ENCODE measurements at places on chromosomes 6 and 20.

DNA sequence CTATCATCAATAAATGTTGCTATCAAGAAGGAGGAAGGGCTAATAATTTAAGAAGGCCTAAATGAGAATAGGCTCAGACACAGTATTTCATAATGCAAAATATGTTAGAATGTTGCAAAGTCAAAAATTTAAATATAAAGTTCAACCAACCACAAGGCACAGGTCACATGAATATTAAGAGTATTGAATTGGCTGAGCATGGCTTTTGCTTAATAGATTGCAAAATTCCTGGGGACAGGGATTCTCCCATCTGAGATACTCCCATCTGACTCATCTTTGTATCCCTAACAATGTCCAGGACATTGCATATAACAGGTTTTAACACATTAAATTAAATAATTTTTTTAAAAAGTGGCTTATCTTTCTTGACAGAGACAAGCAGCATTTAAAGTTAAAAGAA is 32.9 kb upstream of the UTRN start:
- DNase-seq, result no peak

- no peak for DNase-seq
Observed at GRCh38 chr6:87919416-87919815, 128.2 kb upstream of the SPACA1 start.

GRCh38 chr6:84764332-84765049 is at the start of gene TBX18:
Gene TBX18, minus strand, starts transcription at chr6:84764598. Its CDS starts 417 bp downstream, at chr6:84764181.
- DNase-seq, result no peak

- no peak for DNase-seq
Observed at GRCh38 chr6:113428702-113429101, 428.4 kb upstream of the MARCKS start.

GRCh38 chr6:153949616-153950015 is 89.4 kb upstream of the OPRM1 start:
- DNase-seq, result no peak
